Stimulated activated CD8-positive, alpha-beta memory T cell treated with anti-CD3 and anti-CD28 coated beads, Interleukin-4, amount 100 ng/mL, for 1 hour (primary cell): ENCODE measurements at places on chromosomes 4 and X.

DNA sequence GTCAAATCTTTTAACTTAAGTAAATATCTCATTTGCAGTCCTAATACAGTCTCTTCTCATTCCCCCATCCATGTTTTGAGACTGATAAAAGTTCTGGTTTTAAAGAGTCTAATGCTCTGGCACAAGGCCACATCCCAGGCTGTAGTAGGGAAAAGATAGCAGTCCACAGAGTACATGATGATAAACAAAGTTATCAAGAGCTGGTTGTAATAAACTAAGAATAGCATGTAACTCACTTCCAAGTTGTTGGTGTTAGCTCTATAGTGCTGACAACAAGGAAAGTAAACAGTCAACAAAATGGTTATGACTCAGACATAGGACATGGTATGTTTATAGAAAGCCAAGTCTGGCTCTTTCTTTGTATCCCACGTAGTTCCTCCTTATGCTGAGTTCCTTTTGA is 21.8 kb upstream of the AREG start:
- DNase-seq: no peak

DNA sequence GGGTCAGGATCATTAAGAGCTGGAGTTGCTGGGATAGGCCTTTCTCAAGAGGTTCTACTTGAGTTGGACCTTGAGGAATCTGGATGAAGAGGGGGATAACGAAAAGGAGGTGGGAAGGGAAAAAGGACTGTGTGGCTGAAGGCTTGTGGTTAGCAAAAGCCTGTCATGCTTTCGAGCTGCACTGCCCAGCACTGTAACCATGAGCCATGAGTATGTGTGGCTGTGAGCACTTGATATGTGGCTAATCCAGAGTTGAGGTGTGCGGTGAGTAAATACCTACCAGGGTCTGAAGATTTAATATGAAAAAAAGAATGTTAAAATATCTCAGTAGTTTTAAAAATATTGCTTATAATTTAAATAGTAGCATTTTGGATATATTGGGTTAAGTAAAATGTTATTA is 11.4 kb downstream of the TMEM165 start:
- DNase-seq: no peak

GRCh38 chr4:143270256-143270838 is 66.3 kb upstream of the GAB1 start:
- DNase-seq: no peak

- DNase-seq: no peak
Measured at GRCh38 chr4:23660865-23661264, 229.0 kb downstream of the PPARGC1A start.

DNA sequence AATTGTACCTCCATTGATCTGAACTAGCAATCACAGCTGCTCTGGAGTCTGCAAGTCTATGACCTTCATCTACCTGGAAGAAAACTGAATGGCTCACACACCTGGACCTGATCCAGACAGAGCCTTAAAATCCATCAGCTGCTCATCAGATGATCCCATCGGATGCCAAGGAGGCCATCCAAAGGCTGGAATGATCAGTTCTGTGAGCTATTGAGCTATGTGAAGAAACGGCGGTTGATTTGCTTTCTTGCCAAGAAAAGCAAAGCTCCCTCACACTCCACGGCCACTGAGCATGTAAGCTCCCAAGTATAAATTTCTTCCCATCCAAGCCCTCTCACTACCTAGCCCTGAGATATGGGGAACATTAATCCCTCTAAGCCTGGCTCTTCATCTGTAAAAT is 63.1 kb downstream of the RELL1 start:
- DNase-seq: no peak

DNA sequence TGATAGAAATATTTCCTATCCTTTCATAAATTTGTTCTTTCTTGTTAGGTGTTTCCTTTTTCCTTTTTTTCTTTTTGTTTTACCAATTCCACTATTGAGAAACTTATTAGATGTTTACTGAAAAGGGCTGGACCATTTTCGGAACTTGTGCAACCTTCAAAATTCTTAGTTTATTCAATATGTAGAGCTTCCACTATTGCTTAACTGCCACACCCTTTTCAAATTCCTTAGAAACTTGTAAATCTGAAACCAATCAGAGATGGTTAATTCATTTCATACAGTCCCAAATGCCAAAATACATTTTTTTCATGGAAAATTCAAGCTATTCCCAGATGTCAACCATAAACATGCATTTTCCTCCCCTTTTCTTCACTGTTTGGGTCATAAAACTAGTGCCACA is 66.1 kb upstream of the SLC39A8 start:
- no peak for DNase-seq

DNA sequence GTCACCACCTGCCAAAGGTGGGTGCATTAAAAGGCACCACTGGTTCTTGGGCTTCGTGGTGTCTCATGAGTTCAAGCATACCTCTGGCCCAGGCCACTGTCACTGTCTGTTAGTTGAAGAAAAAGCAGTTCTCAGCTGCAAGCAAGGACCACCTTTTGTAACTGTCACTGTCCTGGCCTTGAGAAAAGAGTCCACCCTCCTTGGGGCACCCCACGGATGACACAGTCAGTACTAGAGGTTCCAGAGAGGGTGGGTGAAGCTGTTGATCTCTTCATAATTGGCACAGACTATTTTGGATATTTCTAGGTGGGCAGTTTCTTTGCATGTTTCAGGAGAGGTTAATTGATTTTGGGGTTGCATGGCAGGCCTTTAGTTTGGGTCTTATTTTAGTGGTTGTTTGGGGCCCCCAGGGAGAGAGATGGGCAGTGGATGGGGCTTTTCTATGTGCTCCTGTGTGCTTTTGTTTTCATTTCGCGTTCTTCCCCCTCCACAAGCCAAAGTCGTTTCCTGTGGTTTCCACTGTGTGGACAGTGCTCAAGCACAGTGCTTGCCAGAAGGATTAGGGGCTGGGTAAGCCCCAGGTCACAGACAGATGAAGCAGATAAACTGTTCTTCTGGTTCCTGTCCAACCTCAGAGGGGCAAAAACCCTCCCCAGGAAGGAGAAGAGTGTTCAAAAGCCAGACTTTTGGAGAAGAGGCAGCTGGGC is 156.2 kb upstream of the PPP1R2C start:
- DNase-seq: no peak

DNA sequence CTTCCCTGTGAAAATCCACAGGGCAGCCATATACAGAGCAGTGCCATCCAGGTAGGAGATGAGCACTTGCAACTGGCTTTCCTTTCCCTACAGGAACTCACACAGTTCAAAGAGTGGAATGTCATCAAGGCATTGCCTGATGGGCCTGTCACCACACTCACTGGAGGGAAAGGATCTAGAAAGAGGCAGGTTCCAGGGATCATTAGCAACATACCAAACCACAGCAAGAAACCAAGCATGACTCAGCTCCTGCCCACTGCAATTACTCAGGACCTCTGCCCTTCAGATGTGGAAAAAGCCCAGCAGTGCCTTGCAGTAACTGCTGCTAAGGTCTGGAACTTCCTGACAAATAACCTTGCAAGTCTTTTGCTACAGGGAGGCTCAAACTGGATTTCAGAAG is 101.2 kb downstream of the ZNF674 start:
- DNase-seq: no peak

DNA sequence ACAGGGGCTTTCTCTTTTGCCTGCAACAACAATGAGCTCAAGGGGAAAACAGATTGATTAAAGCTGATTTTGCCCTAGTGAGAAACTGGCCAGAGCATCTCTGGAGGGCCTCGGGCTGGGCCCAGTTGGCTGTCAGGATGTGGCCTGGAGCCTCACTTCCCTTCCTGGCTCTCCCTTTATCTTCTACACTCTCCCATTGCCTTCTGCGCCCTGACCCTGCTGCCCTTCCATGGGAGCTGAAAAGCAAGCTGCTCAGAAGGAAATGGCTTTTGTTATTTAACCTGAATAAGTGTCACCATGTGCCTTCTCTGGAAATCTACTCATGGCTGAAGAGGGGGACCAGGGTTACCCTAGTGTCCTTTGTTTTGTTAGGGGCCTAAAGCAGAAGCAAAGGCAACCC is 43.8 kb downstream of the NHSL2 start:
- DNase-seq: no peak

DNA sequence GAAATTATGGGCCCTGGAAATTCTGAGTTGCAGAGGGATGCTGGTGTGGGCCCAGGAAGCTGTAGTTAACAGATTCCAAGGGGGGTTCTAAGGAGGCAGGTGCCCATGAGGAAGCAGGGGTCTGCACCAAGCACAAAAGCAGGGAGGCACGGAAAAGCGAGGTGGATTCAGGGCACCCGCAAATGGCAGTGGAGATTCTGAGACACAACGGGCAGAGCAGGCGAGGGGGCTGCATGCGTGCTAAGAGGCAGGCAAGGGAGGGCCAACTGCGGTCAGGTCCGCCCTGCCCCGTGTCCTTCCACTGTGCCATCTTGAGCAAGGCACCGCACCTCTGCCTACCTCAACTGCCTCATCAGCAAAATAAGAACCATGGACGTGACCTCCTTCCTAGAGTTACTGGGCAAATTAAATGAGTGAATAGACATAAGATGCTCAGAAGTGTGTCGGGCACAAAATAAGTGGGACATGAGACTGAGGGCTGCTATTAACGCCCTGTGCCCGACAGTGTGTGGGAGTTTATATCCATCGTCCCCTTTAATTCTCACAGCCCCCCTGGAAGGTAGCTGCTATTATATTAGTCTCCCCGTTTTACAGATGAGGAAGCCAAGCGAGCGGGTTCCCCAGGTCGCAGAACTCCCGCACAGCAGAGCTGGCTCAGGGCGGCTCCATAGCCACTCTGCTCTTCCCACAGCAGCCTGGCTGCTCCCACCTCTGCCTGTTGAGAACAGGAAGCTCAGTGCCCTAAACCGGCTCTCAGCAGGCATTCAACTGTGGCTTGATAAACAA is 67.6 kb downstream of the PPP2R2C start:
- DNase-seq: no peak

DNA sequence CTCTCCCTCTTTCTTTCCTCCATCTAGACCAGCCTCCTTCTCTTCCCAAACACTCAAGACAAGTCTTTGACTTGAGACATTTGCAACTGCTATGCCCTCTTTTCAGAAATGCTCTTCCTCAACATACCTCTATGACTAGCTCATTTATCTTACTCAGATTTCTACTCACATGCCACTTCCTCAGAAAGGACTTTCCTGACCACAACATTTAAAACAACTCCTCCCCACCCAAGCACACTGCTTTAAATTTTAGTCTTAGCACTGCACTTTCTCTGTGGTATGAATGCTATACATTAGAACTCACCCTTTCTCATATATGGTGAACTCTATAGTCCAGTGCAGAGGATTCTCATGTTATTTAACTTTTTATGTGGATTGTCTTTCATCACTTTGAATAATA is 28.4 kb upstream of the SULT1E1 start:
- DNase-seq: no peak

GRCh38 chr4:120517966-120518365 is 404.6 kb downstream of the PRDM5 start:
- no peak for DNase-seq

- DNase-seq: no peak
Measured at GRCh38 chrX:130848763-130849162, 54.2 kb downstream of the ENOX2 start.
